ENCODE measurements at places on chromosomes 6 and 20. TPM values are rescaled to one million over a fixed set of nuclear protein-coding genes. Genes with fewer than 3 reads are reported as not detected.

- peak; percentile 66 for DNase-seq
These were observed 65.2 kb downstream of the HFE start for GRCh38 chr6:26152226-26153101.

Gene KIF25
- total RNA-seq = not detected

- DNase-seq = no peak
These were observed 3.6 kb upstream of the FOXC1 start for GRCh38 chr6:1605893-1606779.

GRCh38 chr6:106173124-106173879 lies 87.2 kb downstream of the PRDM1 start:
- DNase-seq = no peak

- DNase-seq = peak; percentile 87
These were observed 246.5 kb downstream of the HAO1 start for GRCh38 chr20:7693761-7694160.

DNA sequence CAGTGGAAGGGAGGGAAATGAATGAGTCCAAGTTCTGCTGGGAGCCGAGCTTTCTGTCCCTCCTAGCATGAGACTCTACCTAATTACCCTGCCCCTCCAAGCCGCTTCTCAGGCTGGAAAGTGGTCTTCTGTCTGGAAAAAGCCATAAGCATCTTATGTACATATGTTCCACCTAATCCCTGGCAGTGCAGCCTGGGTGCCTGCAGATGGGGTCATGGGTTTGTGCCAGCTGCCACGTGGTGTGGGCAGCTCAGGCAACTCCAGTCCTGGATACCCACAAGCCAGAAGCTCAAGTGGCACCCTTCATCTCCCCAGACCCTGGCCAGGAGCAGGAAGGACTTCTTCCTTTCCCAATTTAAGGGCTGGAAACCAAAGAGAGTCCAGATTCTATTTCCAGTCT lies 253.1 kb downstream of the LY86 start:
- DNase-seq = no peak

Gene TRIM31
- total RNA-seq = not detected

- no peak for DNase-seq
These were observed 2.5 kb downstream of the FYN start for GRCh38 chr6:111870742-111871064.

Gene RGS19
- total RNA-seq = 18.3 TPM

DNA sequence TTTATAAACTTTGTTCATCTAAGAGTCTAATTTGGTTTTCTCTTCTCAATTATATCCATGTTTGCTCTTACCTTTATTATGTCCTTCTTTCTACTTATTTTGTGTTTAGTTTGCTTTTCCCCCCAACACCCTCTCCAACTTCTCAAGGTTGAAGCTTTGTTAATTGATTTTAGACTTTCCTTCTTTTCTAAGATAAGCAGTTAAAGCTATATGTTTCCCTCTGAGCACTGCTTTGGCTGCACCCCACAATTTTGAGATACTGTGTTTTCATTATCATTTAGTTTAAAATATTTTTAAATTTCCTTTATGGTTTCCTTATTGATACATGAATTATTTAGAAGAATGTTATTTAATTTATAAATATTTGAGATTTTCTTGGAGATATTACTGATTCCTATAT lies 13.9 kb upstream of the BEND6 start:
- DNase-seq = no peak

- DNase-seq = peak; percentile 37
These were observed 709 bp downstream of the SCAND1 start for GRCh38 chr20:35953387-35954199.

DNA sequence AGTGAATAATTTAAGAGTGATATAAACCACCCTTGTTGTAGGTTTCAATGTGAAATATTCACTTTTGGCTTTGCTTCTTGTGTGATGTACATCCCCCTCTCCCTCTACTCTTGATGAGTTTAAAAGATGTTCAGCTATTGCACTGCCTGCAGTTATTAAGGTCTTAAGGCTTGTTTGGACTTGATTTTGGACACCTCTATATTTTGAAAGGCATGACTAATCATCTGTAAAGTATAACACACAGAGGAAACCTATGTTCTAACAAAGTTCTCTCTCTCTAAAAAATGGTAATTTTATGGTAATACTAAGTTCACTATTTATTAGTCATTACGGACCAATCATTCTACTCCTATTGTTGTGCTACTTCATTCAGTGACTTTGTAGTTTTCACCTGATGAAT lies 1719.9 kb downstream of the GRIK2 start:
- DNase-seq = no peak

GRCh38 chr20:23995905-23996666 lies 7.5 kb upstream of the GGTLC1 start:
- DNase-seq = no peak

Data from astrocyte (in vitro differentiated cells and primary cell).